NCI-H1105 (cell line): ENCODE measurements at places on chromosomes 2 and 18.

- DNase-seq: no peak
Measured at GRCh38 chr2:45897842-45898241, 246.4 kb downstream of the PRKCE start.

DNA sequence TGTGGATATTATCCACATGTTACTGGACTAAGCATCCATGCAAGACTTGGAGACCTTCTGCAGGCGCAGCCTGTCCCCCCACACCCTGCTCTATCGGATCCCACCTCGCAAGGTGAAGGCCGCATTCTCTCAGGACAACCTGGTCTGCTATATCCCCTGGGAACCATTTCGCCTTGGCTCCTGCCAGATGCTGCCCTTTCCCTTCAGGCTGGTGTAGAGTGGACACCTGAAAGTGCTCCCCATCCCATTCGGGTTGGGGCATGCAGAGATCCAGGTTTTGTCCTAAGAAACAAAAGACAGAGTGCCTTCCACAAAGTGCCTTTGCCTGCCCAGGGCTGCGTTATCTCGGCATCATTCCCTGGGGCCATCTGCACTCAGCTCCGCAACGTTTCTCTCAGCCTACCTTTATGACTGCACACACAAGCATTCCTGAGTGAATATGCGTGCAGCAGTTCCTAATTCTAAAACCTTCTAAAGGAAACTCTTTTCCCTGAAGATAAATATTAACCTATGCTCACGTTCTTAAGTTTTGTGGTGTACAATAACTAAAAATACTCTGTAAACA, 20.5 kb downstream of the FHL2 start:
- no peak for DNase-seq

DNA sequence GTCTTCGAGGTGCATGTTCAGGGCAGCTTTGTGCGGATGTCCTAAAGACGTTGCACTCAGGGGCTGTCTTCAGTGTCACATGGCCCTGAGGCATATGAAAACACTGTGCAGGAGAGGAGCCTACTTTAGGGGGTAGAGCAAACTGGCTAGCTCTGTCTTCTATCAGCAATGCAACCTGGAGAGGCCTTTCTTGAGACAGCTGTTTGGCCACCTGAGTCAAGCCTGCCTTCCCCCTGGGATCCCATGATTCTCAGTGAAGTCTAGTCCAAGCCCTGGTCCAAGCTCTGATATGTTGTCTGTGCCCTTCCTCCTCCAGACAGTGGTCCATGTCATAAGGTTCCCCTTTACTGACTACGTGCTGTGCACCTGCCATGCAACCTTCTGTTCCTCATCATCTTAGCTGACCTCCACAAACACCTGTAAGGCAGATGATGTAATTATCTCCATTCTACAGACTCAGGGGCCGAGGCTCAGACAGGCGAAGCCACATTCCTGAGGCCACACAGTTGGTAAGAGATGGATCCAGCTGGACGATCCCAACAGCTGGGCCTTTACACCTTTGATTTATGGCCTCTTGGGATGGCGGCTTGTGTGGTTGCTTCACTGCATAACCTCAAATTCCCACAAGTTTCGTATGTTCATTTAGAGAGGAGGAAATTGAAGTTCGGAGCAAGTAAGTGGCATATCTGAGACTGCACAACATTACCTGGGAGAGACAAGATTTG, 109.9 kb downstream of the COPS8 start:
- DNase-seq: no peak

GRCh38 chr2:178194600-178195389, 483 bp downstream of the OSBPL6 start:
- peak; percentile 27 for DNase-seq

DNA sequence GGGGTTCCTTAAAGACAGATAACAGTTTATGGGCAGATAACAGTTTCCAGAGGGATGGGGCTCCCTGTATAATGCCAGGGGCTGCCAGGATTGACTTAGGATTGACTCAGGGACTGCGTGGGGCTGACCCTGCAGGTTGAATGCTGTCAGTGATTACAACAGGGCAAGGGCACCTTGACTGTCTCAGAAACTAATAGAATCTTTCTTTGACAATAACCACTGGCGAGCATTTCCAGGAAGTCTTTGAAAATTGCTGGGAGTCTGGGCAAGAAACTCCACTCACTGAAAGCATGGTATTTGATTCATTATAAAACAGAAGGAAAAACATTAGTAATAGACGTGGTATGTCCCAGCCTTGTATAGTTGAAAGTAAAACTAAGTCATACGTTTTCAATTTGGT, 101.0 kb downstream of the GPD2 start:
- no peak for DNase-seq

GRCh38 chr2:100781523-100782379, 38.2 kb upstream of the NPAS2 start:
- DNase-seq: no peak

GRCh38 chr2:170411660-170412059, 233.7 kb downstream of the MYO3B start:
- no peak for DNase-seq

GRCh38 chr2:14626873-14627272, 5.6 kb upstream of the LRATD1 start:
- peak; percentile 54 for DNase-seq

DNA sequence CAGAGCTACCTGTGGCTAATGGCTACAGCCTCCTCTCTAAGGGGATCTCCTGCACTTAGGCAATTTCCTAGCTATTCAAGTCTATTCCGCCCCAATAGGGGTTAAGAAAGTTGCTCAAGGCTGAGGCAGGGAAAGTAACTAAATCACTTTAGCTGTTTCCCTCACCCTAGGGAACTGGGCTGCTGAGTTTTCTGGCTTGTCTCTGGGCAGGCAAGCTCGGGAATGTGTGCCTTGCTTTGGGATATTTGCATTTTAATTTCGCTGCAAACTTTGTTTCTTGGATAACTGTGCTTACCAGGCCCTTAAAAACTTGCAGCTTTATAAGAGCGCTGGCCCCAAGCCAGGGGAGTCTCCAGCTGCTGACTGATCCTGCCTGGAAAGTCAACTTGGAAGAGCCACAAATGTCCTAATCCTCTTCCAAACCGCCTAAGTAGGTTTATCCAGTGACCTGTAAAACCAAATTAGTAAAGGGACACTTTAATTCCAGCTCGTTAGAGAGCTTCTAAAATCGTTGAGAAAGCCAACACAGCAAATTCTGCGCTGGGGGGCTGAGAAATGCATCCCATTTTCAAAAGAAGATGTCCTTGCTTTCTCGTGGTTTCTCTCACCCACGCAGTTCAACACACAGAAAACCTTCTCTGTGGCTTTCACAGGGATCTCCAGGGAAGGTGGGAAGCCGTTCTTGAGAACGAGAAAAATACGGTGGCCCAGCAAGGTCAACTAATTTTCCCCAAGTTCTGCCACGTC, 59.5 kb upstream of the SP3 start:
- DNase-seq: no peak

- no peak for DNase-seq
Measured at GRCh38 chr2:151669585-151670081, 64.6 kb downstream of the NEB start.

- DNase-seq: no peak
Measured at GRCh38 chr2:217853301-217853881, 149.4 kb downstream of the TNS1 start.

- DNase-seq: no peak
Measured at GRCh38 chr2:1868683-1869141, 124.4 kb upstream of the PXDN start.

GRCh38 chr2:5215989-5216607, 476.1 kb upstream of the SOX11 start:
- no peak for DNase-seq

GRCh38 chr2:181395851-181396250, 61.3 kb upstream of the ITGA4 start:
- no peak for DNase-seq

DNA sequence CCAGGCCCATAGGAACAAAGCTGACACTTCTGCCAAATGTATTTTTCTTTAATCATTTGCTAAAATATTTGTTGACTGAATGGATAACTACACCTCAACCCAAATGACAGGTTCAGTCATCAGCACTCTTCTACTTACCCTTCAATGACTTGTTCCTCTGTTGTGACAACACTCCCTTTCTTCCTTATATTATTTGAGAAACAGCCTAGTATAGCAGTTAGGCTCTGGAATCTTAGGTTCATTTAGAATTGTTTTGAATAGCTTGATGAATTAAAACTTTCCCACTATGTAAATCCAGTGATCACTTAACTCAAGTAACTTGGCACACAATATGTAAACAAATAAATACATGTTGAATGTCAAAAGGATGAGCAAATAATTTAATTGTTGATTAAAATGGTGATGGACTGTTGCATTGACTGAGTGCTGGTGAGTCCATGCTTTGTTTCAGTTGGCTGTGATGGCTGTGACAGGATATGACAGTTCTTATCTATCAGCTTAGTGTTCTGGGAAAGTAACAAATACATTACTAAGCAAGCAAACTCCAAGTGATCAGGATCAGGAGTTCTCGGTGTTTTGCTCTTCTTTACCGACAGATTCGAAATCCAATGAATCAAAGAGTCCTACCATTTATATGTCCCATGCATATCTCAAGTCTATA, 2.8 kb upstream of the MOGAT1 start:
- DNase-seq: no peak

- no peak for DNase-seq
Measured at GRCh38 chr2:18788592-18788991, 199.2 kb upstream of the NT5C1B start.

DNA sequence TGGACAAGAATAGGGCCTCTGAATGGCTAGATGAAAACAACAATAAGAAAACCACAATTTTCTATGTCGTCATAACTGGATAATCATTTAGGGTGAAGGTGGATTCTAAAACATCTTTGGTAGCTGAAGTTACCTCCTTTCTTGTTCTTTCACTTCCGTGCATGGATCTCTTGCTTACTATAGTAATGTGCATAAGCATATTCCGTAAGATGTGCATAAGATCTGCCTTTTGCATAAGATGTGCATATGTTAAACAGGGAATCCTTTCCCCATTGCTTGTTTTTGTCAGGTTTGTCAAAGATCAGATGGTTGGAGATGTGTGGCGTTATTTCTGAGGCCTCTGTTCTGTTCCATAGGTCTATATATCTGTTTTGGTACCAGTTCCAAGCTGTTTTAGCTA, 353.6 kb downstream of the MTX2 start:
- DNase-seq: no peak

DNA sequence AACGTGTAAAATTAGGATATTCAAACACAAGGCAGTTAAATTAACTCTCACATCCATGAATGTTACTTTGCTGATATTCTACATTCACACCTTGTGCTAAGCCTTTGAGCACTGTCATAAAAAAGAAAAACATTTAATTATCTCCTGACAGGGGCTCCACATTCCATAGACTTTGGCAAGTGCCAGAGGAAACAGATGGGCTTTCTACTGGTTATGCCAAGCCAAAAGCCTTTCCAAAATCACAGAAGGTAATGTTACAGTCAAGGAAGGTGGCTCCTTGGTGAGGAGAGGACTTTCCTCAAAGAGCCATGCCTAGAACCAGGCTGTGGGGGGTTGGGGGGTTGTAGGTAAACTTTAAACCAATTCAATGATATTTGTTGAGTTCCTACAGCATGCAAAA, 12.4 kb downstream of the MYO5B start:
- no peak for DNase-seq

- DNase-seq: no peak
Measured at GRCh38 chr2:80545420-80546210, 241.1 kb upstream of the LRRTM1 start.

DNA sequence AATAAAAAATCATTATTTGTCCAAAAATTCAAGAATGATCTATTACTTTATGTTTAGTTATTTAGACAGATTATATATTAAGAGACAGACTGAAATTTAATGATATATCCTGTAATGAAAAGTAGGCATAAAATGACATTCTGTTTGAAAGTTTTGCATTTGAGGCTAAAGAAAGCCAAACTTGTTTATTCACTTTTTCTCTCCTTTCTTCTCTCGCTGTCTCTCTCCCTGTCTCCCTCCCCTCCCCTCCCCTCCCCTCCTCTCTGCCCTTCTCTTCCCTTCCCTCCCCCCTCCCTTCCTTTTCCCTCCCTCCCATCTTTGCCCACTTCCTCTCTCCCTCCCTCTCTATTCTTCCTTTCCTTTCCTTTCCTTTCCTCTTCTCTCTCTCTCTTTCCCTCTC, 270.6 kb downstream of the MYT1L start:
- DNase-seq: no peak

- DNase-seq: no peak
Measured at GRCh38 chr2:217262911-217263310, 403.0 kb upstream of the TNP1 start.

GRCh38 chr2:214127571-214127970, 283.3 kb upstream of the VWC2L start:
- DNase-seq: no peak

DNA sequence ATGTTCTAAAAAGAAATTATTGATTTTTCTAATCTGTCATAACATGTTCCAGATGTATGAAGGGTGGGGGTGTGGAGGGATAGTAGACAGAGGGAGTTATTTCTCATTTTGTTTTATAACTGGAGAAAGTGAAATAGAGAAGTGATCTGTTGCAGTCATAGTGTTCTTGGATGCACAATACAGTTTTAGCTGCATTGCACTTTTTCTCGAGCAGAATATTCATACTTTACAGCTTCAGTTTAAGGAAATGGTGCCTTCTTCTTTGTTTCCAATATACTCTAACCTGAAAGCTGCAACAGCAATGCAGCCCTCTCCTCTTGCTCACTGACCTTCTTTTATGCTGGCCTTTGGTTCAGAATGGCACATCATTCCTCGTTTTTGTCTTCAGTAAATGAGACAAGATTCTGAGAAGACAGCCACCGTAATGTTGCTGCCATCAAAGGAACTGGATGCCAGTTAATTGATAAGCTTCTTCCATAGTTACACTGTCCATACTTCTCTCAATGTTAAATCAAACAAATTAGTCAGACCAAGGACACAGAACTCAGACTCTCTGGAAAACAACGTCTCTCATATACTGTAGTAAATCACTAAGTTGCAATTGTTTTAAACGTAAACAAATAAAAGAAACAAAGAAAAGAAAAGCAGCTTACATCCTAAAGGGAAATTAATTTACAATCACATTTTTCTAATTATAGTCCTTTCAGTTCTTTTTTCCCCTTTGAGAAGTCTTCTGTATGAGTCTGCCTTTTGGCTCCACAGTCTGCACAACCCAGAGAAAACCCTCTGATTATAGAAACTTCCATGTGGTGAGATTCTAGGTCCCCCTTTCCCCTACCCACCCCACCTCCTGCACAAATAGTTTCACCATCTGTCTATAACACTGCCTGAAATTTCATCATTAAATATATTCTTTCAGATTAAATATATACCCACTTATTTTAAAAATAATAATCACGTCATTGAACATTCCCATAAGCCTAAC, 97.4 kb upstream of the UGP2 start:
- no peak for DNase-seq

- no peak for DNase-seq
Measured at GRCh38 chr2:222738809-222739208, 67.4 kb downstream of the MOGAT1 start.

DNA sequence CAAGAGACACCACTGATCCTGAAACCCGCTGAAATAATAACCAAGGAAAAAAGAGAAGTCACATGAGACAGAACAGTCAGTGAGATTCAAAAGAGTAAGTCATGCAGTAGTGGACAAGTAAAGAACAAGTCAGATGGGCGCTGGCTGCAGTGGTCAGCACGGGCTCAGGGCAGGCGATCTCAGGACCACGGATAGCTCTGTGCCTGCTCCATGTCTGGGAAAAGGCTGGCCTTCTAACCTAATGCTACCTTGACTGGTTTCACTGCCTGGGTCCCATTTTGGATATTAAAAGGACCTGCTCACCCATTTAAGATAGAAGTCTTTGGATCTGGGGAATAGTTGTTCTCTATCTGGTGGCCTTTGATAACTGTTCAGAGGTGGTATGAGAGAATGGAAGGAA, 61.7 kb upstream of the LCLAT1 start:
- no peak for DNase-seq

GRCh38 chr2:239954166-239955086, 70.7 kb downstream of the NDUFA10 start:
- DNase-seq: no peak

GRCh38 chr2:69213201-69213600, 173.8 kb downstream of the GFPT1 start:
- DNase-seq: no peak
